ENCODE measurements at places on chromosomes 11 and 22.

DNA sequence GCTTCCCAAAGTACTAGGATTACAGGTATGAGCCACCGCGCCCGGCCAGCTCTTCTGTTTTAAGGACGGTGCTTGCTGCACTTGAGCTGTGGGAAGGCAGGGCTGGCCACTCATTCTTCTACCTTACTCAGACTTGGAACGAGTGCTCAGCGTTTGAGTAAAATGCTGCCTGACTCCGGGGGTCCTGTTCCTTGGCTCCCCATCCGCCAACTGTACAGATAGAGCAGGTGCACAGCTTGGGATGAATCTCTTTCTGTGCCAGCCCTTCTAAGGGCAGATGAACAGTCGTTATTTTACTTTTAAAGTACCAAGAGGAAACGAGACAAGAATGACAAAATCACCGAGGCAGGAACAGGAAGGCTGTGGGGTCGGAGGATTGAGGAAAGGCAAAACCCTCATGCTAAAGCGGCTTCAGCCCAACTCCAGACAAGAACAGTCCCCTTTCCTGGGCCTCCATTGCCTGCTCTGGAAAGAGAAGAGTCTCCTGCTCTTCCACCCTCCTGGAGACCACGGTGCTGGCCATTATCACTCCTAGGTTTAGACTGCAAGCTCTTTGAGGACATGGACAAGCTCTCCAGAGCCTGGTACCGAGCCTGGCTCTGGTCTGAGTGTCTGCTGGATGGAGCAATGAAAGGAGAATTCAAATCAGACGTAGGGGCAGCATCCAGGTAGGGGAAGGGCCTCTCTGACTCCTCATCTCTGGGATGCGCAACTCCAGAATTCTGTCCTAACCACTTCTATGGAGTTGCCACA, 1.1 kb upstream of the SUN2 start:
- ATAC-seq = peak; percentile 5

- no peak for ATAC-seq
Observed at GRCh38 chr22:19106886-19107729, 15.1 kb downstream of the DGCR2 start.

DNA sequence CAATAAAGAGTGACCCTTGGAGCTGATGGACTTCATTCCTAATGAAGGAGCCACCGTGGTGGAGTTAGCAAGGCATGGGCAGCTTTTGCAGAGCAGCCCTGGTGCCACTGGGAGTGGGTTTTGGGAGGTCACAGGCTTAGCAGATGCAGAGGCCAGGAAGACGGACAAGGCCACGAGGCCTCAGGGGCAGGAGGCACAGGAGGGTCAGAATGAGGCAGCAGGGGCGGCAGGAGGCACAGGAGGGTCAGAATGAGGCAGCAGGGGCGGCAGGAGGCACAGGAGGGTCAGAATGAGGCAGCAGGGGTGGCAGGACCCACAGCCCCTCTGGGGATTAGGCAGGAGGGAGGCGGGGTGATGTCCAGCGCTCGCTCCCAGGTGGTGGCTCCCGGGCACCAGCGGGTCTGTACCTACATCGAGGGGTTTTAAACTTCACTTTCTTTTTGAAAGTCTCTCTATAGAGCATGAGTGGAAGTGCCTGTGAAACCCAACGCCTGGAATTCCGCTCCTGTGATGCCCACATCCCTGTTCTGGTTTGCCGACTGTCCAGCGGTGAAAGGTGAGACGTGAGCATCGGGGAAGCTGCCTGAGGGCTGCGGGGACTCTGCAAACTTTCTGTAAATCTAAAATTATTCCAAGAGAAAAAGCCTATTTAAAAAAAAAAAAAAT, 521.6 kb downstream of the BRD1 start:
- no peak for ATAC-seq

DNA sequence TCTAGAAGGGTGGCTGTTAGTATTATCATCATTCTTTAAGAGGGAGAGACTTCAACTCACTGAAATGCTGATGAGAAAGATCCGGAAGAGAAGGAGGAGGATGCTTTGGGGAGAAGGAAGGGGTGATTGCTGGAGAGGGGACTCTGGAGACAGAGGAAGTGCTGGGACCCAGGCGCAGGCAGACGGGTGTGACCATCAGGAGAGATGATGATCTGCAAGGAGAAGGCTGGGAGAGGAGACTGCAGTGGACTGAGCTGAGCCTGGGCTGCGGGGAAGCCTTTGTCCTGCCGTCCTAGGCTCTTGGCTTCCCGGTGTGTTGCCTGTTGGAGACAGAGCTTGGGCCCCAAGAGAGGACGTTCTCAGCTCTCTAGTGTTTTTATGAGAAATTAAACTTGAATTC, 22.6 kb downstream of the RASD2 start:
- no peak for ATAC-seq

DNA sequence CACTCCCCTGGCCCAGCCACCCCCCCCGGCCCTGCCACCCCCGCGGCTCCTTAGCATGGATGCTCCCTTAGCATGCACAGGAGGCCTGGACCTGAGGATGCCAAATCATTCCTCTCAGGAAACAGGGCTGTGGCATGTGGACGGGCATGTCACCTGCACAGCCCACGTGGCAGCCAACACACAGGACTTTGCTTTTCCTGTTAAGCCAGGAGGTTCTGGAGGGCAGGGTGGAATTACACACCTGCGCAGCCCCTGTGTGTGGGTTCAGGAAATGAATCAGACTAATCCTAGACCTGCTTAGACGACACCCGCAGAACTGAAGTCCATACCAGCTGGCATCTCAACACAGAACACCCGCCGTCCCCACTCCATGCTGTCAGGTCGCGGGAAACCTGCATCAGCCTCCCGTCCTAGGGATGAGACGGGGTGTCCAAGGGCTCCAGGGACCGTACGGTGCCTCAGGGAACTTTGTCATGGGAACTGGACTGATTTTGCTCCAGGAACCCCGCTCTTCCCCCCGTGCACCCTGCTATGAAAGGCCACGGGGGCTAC, 10.2 kb downstream of the CERK start:
- peak; percentile 37 for ATAC-seq

DNA sequence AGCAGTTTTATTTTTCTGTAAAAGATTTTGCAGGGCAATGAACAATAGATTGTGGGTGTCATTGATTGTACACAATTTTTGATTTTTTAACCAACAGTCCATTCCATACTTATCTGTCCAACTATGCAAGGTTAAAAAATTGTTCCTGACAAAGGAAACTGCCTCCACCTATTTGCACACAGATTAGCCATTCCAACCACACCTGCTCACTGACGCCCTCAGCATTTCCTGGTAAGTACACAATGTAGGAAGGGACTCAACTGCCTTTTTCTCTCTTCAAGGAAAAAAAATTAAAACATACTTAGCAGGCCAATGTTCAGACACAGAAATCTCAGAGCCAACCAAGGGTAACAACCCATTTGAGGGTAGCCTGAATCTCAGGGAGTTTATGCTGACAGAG, 4.3 kb upstream of the FUT4 start:
- no peak for ATAC-seq

GRCh38 chr11:92225125-92225567, 528 bp downstream of the FAT3 start:
- no peak for ATAC-seq

- no peak for ATAC-seq
Observed at GRCh38 chr11:119759324-119759723, 30.3 kb upstream of the NECTIN1 start.

DNA sequence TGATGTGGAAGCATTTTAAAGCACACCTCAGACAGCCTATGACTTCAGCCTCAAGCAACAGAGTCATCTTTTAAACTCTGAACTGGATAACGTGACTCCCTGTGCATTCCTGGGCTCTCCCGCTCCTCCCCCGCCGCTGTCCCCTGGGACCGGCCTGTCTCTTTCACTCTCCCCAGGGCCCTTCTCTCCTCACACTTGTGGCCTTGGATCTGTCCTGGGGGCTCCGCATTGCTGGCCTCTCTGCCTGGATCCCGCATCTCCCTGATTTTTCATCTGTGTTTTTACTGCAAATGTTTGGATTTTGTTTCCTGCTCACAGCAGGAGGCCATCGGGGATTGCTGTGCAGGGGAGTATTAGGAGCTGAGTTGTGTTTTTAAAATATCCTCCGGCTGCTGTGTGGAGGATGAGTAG, 15.4 kb downstream of the C11orf24 start:
- ATAC-seq = no peak

- no peak for ATAC-seq
Observed at GRCh38 chr11:8066036-8066910, 14.7 kb upstream of the TUB start.

GRCh38 chr11:57935402-57936049, 88.2 kb upstream of the OR9Q1 start:
- ATAC-seq = no peak

DNA sequence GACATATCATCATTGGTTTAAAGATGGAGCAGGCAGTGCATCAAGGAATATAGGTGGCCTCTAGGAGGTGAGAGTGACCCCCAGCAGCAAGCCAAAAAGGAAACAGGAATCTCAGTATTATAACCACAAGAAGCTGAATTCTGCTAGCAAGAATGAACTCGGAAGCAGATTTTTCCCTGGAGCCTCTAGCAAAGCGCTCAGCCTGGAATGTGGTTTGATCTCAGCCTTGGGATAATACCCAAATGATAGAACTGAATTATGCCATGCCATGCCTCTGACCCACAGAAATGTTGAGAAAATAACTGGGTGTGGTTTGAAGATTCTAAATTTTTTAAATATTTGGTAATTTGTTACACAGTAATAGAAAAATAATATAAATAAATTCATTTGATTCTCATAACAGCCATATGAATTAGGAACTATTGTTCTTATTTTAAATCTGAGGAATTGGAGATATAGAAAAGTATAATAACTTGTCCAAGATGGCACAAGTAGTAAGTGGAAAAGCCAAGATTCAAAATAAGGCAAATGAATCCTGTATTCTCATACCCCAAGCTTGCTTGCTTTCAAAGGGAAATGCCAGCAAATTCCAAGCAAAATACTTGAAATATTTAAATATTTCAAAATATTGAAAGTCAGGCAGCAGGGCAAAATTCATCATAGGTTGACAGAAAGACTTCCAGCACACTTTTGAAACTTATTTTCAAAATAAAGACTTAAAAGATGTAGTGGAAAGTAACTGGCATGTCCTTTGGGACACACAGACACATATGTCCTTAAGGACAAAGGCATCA, 567.4 kb downstream of the KCNA4 start:
- ATAC-seq = no peak

DNA sequence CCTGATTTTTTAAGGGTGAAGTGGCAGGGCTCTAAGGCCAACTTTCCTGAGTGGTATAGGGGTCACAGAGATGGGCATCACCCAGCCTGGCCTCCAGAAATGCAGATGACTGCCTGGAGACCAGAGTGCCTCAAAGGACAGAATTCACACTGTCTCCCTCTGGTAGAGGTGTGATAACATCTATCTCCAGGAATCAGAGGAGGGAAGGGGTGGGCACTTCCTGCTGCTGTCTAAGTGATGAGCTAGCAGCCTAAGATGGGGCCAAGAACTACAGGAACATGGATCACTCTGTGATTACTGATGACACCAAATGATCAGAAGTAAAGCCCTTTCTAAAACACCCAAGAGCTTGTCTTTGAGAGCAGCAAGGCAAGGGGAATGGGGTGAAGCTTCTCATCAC, 61.9 kb downstream of the C11orf58 start:
- no peak for ATAC-seq

- peak; percentile 83 for ATAC-seq
Observed at GRCh38 chr22:36940676-36941075, 27.2 kb downstream of the CSF2RB start.

Data from activated T-helper 17 cell treated with anti-CD3 and anti-CD28 coated beads, Interleukin-2, amount 50 U/mL, for 72 hours (primary cell).